Vagina (tissue), 2 donors: ENCODE measurements at places on chromosomes 13 and 19. TPM values are rescaled to one million over a fixed set of nuclear protein-coding genes. Genes with fewer than 3 reads are reported as not detected.
A peak's percentile ranks its signal among the peaks of the same experiment; 100 is the strongest.

- no peaks in the 10 kb centered on the region for H3K4me1 ChIP-seq
- no peak for DNase-seq
- no peak overlapping the region for H3K4me3 ChIP-seq
- H3K27ac ChIP-seq, result no peak overlapping the region
Measured at GRCh38 chr13:22320991-22321390, 650.1 kb downstream of the FGF9 start.

TUBB4A gene
- total RNA-seq, result 5.6 TPM

GRCh38 chr13:64551755-64552154, 2678.4 kb downstream of the PCDH9 start:
- no peaks in the 10 kb centered on the region for H3K4me1 ChIP-seq
- no peaks in the 10 kb centered on the region for H3K27me3 ChIP-seq
- H3K4me3 ChIP-seq, result no peak overlapping the region
- H3K27ac ChIP-seq, result no peak overlapping the region
- no peak for DNase-seq

HSD17B14 gene
- total RNA-seq, result 19.2 TPM

DNA sequence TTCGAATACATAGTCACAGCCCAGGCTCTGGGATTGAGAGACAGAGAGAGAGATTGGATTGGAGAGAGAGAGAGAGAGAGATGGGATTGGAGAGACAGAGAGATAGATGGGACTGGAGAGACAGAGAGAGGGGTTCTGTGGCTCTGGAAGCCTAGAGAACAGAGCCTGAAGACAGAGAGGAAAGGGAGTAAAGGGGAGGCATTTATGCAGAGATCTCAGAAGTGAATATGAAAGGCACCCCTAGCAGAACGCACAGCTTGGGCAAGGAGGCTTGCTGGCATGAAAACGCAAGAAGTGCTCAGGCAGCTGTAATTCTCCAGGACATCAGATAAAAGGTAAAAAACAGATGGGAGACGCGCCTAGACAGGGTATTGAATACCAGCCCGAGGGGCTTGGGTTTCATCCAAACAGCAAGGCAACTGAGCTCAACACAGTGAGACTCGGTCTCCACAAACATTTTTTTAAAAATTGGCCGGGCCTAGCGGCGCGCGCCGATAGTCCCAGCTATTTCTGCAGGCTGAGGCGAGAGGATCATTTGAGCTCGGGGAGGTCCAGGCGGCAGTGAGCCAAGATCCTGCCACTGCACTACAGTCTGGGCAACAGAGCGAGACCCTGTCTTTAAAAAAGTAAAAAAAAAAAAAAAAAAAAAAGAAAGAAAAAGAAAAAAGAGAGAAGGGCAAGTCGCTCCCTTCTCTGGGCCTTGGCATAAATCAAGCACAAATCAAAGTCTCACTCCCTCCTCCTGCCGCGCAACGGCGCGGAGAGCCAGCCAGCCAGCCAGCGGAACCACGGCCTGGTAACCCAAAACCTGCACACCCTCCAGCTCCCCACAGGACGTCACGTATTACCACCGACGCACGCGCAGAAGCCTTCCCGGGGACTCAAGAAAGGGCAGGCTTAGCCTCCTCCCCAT, 774 bp upstream of the PPP2R1A start:
- H3K4me1 ChIP-seq, result peaks cover 50% of the 10 kb centered on the region
- peak; percentile 100 for DNase-seq
- peak overlapping the region; percentile 58 for H3K4me3 ChIP-seq
- peaks cover 9% of the 10 kb centered on the region for H3K36me3 ChIP-seq

GRCh38 chr19:1871630-1872029, 8.3 kb upstream of the KLF16 start:
- peaks cover 47% of the 10 kb centered on the region for H3K4me1 ChIP-seq
- no peaks in the 10 kb centered on the region for H3K36me3 ChIP-seq
- DNase-seq, result no peak
- H3K27ac ChIP-seq, result no peak overlapping the region
- H3K27me3 ChIP-seq, result no peaks in the 10 kb centered on the region

GRCh38 chr19:45467115-45467455, 711 bp upstream of the FOSB start:
- H3K4me1 ChIP-seq, result peaks cover 25% of the 10 kb centered on the region
- H3K27ac ChIP-seq, result peak overlapping the region; percentile 96
- peak overlapping the region; percentile 70 for H3K4me3 ChIP-seq
- no peaks in the 10 kb centered on the region for H3K36me3 ChIP-seq
- DNase-seq, result no peak

CEACAM5 gene
- total RNA-seq, result 52.1 TPM

DNA sequence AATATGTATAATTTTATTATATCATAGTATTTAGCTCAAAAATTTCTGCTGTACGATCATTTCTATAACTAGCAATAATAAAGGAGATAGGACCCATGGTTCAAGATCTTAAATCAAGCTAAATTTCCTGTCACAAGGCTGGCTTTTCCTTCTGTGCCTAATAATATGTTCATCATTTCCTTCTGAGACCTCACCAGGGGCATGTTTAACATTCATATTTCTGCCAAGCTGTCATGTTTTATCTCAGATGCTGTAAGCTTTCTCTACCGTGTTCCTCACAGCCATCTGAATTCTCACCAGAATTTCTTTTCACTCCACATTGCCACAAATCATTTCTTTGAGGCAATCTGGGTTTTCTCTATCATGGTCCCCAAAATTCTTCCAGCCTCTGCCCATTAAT, 482.3 kb upstream of the SGCG start:
- H3K27ac ChIP-seq, result no peak overlapping the region
- no peaks in the 10 kb centered on the region for H3K4me1 ChIP-seq
- DNase-seq, result no peak
- H3K27me3 ChIP-seq, result no peaks in the 10 kb centered on the region
- H3K36me3 ChIP-seq, result no peaks in the 10 kb centered on the region

DNA sequence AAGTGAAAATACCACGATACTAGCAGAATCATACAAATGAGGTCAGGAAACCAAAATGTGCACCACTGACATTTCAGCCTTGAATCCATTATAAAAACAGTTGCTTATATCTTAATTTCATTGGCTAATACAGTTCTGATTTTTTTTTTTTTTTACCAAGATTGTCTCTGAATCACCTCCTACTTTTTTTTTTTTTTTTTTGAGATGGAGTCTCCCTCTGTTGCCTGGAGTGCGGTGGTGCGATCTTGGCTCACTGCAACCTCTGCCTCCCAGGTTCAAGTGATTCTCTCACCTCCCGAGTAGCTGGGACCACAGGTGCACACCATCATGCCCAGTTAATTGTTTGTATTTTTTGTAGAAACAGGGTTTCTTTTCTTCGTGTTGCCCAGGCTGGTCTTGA, 270.2 kb downstream of the LMO7 start:
- no peak for DNase-seq
- no peak overlapping the region for H3K4me3 ChIP-seq
- no peaks in the 10 kb centered on the region for H3K36me3 ChIP-seq
- H3K27ac ChIP-seq, result no peak overlapping the region

- H3K36me3 ChIP-seq, result no peaks in the 10 kb centered on the region
- no peaks in the 10 kb centered on the region for H3K27me3 ChIP-seq
- DNase-seq, result no peak
- H3K4me3 ChIP-seq, result no peak overlapping the region
Measured at GRCh38 chr13:81726037-81726726, 1385.3 kb upstream of the SPRY2 start.

ZNF69 gene
- total RNA-seq, result 12.3 TPM

- H3K4me3 ChIP-seq, result no peak overlapping the region
- no peak overlapping the region for H3K27ac ChIP-seq
- H3K4me1 ChIP-seq, result no peaks in the 10 kb centered on the region
- H3K36me3 ChIP-seq, result no peaks in the 10 kb centered on the region
- no peak for DNase-seq
Measured at GRCh38 chr19:54248016-54248601, 5.5 kb upstream of the LILRA6 start.

POSTN gene
- 60.9 TPM for total RNA-seq

ZNF429 gene
- 7.9 TPM for total RNA-seq

GRCh38 chr13:107456431-107456830, 758.9 kb downstream of the LIG4 start:
- no peaks in the 10 kb centered on the region for H3K36me3 ChIP-seq
- no peaks in the 10 kb centered on the region for H3K4me1 ChIP-seq
- H3K27me3 ChIP-seq, result no peaks in the 10 kb centered on the region
- DNase-seq, result no peak
- H3K4me3 ChIP-seq, result no peak overlapping the region

SIAH3 gene
- not detected for total RNA-seq

- peaks cover 18% of the 10 kb centered on the region for H3K4me1 ChIP-seq
- H3K36me3 ChIP-seq, result no peaks in the 10 kb centered on the region
- H3K27ac ChIP-seq, result no peak overlapping the region
- no peak overlapping the region for H3K4me3 ChIP-seq
- DNase-seq, result no peak
Measured at GRCh38 chr13:33448889-33449288, 163.3 kb upstream of the STARD13 start.

MAG gene
- not detected for total RNA-seq

DNA sequence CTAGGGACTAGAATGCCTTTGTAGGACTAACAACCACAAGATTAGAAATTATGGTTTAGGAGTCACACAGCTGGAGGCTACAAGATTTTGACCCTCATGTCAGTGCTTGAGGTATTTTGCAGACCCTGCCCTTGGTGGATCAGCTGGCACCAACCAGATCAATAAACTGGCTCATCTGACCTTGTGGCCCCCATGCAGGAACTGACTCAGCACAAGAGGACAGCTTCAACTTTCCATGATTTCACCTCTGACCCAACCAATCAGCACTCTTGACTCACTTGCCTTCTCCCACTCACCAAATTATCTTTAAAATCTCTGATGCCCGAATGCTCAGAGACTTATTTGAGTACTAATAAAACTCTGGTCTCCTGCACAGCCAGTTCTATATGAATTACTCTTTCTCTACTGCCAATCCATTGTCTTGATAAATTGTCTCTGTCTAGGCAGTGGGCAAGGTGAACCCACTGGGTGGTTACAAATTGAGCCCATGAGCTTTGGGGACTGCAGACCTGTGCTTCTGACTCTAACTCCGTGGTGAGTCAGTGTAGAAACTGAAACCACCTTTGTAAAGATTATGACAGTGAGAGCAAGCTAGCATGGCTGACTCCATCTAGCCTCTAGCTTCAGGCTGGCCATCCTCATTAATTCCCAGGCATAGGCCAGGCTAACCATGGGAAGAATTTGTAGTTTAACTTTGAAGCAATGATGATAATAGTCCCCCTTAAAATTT, 33.9 kb upstream of the CEACAM8 start:
- no peak overlapping the region for H3K27ac ChIP-seq
- no peaks in the 10 kb centered on the region for H3K36me3 ChIP-seq
- H3K4me1 ChIP-seq, result no peaks in the 10 kb centered on the region
- no peak for DNase-seq
- no peaks in the 10 kb centered on the region for H3K27me3 ChIP-seq
- no peak overlapping the region for H3K4me3 ChIP-seq

- H3K4me1 ChIP-seq, result peaks cover 33% of the 10 kb centered on the region
- H3K27me3 ChIP-seq, result no peaks in the 10 kb centered on the region
- H3K27ac ChIP-seq, result peak overlapping the region; percentile 57
- no peaks in the 10 kb centered on the region for H3K36me3 ChIP-seq
- H3K4me3 ChIP-seq, result no peak overlapping the region
Measured at GRCh38 chr13:41561170-41561569, 103.8 kb downstream of the RGCC start.

DNA sequence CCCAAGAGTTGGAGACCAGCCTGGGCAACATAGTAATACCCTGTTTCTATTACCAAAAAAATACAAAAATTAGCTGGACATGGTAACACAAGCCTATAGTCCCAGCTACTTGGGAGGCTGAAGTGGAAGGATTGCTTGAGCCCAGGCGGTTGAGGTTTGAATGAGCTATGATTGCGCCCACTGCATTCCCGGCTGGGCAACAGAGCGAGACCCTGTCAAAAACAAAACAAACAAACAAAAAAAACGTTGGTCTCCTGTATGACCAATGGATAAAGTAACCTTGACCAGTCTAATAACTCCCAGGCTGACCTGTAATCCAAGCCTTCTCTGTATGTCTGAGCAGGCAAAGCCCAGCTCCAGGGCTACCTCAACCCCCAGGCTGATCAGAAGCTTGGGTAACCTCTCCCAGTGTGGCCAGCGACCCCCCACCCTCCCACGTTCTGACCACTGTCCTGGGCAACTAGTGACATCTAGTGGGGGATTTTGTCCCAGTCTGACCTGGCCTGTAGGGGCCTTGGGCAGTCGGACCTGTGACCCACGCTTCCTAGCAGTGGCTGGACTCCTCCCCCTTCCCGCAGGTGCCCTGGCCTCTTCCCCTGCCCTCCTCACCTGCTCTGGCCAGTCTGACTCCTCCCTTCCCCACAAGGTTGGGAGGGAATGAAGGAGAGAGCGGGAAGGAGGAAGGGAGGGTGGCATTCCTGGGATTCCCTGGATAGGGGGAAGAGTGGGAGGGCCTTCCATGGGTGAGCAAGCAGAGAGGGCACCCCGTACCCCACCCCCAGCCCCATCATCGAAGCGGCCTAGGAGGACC, 1.0 kb upstream of the BCAM start:
- H3K4me1 ChIP-seq, result peaks cover 42% of the 10 kb centered on the region
- peak overlapping the region; percentile 74 for H3K27ac ChIP-seq
- H3K4me3 ChIP-seq, result peak overlapping the region; percentile 68
- H3K36me3 ChIP-seq, result no peaks in the 10 kb centered on the region

DNA sequence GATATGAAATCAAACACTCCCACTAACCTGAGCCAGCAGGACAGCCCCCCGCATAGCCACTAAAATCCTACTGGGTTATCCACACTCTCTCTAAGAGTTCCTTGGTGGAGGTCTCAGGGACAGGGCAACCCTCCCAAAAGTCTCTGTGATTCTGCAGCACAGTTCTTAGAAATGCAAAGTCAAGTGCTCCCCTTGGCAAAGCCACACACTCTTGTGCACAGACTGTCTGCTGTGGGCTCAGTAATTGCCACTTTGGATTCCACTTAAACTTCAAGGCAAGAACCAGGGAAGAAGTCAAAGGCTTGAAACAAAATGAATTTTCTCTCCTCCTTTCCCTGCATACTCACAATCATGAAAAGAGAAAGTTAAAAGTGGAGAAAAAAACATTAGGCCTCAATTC, 61.5 kb downstream of the DOCK9 start:
- no peak overlapping the region for H3K4me3 ChIP-seq
- no peak overlapping the region for H3K27ac ChIP-seq

GRCh38 chr19:39402346-39403300, 4.0 kb upstream of the ZFP36 start:
- no peaks in the 10 kb centered on the region for H3K27me3 ChIP-seq
- peak overlapping the region; percentile 68 for H3K4me3 ChIP-seq
- no peak for DNase-seq
- H3K27ac ChIP-seq, result peak overlapping the region; percentile 100

SHD gene
- not detected for total RNA-seq

IZUMO1 gene
- total RNA-seq, result 2.2 TPM

KCNN1 gene
- total RNA-seq, result 1.5 TPM

GRCh38 chr13:59413126-59413525, 750.6 kb downstream of the DIAPH3 start:
- DNase-seq, result no peak
- no peak overlapping the region for H3K4me3 ChIP-seq
- no peaks in the 10 kb centered on the region for H3K36me3 ChIP-seq

GRCh38 chr19:5066768-5067167, 97.9 kb downstream of the KDM4B start:
- H3K27me3 ChIP-seq, result no peaks in the 10 kb centered on the region
- H3K27ac ChIP-seq, result no peak overlapping the region
- peaks cover 22% of the 10 kb centered on the region for H3K4me1 ChIP-seq
- no peak overlapping the region for H3K4me3 ChIP-seq

- no peaks in the 10 kb centered on the region for H3K36me3 ChIP-seq
- H3K27me3 ChIP-seq, result no peaks in the 10 kb centered on the region
- H3K4me1 ChIP-seq, result peaks cover 52% of the 10 kb centered on the region
- no peak for DNase-seq
- H3K27ac ChIP-seq, result peak overlapping the region; percentile 97
Measured at GRCh38 chr13:30421093-30422053, 920 bp upstream of the UBE2L5 start.

- H3K27me3 ChIP-seq, result no peaks in the 10 kb centered on the region
- no peaks in the 10 kb centered on the region for H3K36me3 ChIP-seq
- no peaks in the 10 kb centered on the region for H3K4me1 ChIP-seq
- DNase-seq, result no peak
Measured at GRCh38 chr13:105660561-105660960, 874.9 kb downstream of the EFNB2 start.
